Stimulated activated CD4-positive, alpha-beta T cell treated with anti-CD3 and anti-CD28 coated beads, Interleukin-4, amount 100 ng/mL, for 48 hours (primary cell): ENCODE measurements at places on chromosomes 12 and 14.

DNA sequence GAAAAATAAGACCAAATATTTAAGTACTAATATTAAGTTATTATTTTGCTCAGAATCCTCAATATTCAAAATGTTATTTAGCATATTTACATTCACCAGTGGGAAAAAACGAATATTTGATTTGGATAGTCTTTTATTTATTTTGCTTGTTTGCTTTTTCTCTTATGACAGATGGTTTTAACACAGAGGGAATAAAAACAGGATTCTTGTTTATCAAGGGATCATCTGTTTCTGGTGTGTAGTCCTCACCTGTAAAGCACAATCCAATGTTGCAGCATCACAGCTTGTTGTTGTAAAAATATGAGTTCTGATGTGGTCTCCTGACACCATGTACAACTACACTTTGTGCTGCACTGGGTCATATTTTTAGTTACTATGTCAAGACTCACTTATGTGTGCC, 103.9 kb downstream of the AVPR1A start:
- no peak for DNase-seq

DNA sequence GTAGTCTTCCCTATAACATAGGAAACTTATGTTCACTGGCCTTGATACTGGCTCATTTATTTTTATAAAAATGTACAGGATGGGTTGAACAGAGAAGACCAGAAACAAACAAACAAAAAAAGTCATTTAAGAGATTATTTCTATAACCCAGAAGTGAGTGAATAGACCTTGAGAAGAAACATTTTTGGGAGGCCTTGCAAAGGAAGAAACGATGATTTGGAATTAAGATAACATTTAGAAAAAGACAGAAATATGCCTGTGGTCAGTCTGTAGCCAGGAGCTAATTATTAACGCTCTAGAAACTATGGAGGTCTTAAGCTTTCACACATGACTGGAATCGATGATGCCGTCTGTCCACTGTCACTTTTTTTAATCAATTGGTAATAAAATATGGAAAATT, 264.0 kb downstream of the EGLN3 start:
- DNase-seq = no peak

- no peak for DNase-seq
Observed at GRCh38 chr12:108583991-108584390, 13.9 kb downstream of the TMEM119 start.

DNA sequence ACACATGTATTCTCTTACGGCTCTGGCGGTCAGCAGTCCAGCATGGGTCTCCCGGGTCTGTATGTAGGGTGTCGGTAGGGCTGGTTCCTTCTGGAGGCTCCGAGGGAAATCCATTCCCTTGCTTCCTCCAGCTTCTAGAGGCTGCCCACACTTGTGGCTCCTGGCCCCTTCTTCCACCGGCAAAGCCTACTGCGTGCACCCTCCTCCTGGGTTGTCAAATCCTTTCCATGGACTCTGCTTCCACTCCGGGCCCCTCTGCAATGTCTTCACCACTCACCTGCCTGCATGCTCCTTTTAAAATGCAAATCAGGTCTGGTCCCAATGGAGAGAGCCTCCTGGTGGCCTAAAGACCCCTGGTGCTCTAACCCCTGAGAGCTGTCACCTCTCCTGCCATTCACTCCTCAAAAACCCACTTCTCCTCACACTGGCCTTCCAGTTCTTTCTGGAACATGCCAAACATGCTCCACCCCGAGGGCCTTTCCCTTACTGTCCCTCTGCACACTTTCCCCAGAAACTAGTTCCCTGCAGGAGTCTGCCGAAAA, 108.5 kb downstream of the DICER1 start:
- DNase-seq = no peak

DNA sequence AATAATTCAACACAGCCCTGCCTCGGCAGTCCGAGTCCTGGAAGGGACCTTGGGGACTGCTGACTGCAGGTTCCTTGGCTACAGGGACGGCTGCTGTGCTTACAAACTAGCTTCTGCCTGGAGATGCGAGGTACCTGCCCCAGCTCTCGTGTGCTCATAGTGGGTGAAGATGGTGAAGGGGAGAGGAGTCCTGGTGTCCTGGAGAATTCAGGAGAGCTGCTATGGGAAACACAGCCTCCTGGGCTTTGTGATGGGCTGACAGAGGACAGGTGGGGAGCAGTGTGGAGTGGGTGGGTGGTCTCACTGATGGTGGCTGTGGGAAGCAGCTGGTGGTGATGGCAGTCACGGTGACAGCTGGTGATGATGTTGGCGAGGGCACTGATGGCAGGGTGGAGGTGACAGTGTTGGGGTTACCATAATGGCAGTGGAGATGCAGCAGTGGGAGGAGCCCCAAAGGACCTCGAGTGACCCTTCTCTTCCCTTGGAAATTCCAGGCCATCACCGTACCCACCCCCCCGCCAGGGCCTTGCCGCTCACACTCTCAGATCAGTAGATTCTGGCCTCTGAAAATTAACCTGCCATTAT, 32.8 kb downstream of the HVCN1 start:
- DNase-seq = no peak
